ENCODE measurements at places on chromosomes 5 and 9.

GRCh38 chr5:99248066-99248465 lies 319.3 kb upstream of the CHD1 start:
- no peaks in the 10 kb centered on the region for H3K36me3 ChIP-seq
- no peak overlapping the region for H3K4me3 ChIP-seq
- no peak overlapping the region for H3K27ac ChIP-seq
- H3K4me1 ChIP-seq: no peaks in the 10 kb centered on the region

GRCh38 chr5:156914371-156914737 lies 48.7 kb downstream of the TIMD4 start:
- peak overlapping the region; percentile 66 for H3K4me3 ChIP-seq
- peak overlapping the region; percentile 32 for H3K27ac ChIP-seq
- DNase-seq: no peak
- H3K4me1 ChIP-seq: peaks cover 10% of the 10 kb centered on the region

GRCh38 chr5:165309446-165309845 lies 1804.0 kb downstream of the MAT2B start:
- H3K36me3 ChIP-seq: no peaks in the 10 kb centered on the region
- H3K27me3 ChIP-seq: no peaks in the 10 kb centered on the region
- no peak overlapping the region for H3K27ac ChIP-seq
- no peaks in the 10 kb centered on the region for H3K4me1 ChIP-seq

DNA sequence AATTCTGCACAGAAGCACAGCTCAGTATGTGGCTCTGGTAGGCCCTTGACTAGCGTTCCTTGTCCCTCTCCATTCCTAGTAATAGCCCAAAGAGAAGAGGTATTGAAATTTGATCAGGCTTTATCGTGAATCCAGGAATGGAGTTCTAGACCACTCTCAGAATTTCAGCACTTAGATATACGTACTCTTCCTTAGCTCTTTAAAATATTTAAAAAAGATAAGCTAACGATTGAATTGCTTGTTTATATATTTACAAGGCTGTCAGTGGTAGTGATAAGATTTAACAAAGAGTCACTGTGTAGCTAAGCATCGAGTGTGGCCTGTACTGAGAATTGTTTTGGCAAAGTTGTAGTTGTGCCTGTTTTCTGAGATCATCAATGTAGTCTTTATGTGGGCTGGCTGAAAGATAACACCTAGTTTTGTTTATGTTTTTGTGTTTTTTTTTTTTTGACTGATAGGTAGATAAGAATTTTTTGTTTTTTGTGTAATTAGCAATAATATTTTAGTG lies 2.5 kb downstream of the KIAA1958 start:
- peaks cover 15% of the 10 kb centered on the region for H3K4me1 ChIP-seq
- no peak for DNase-seq
- H3K4me3 ChIP-seq: no peak overlapping the region
- peaks cover 5% of the 10 kb centered on the region for H3K36me3 ChIP-seq
- no peaks in the 10 kb centered on the region for H3K27me3 ChIP-seq

GRCh38 chr9:33677961-33678360 lies 117.4 kb upstream of the PRSS3 start:
- no peak overlapping the region for H3K27ac ChIP-seq
- peaks cover 10% of the 10 kb centered on the region for H3K4me1 ChIP-seq
- H3K36me3 ChIP-seq: peaks cover 3% of the 10 kb centered on the region
- peaks cover 65% of the 10 kb centered on the region for H3K27me3 ChIP-seq

GRCh38 chr5:115170134-115170928 lies 623 bp upstream of the TRIM36 start:
- peaks cover 77% of the 10 kb centered on the region for H3K27me3 ChIP-seq
- peaks cover 5% of the 10 kb centered on the region for H3K36me3 ChIP-seq
- no peak for DNase-seq
- no peaks in the 10 kb centered on the region for H3K4me1 ChIP-seq
- H3K4me3 ChIP-seq: peak overlapping the region; percentile 86

DNA sequence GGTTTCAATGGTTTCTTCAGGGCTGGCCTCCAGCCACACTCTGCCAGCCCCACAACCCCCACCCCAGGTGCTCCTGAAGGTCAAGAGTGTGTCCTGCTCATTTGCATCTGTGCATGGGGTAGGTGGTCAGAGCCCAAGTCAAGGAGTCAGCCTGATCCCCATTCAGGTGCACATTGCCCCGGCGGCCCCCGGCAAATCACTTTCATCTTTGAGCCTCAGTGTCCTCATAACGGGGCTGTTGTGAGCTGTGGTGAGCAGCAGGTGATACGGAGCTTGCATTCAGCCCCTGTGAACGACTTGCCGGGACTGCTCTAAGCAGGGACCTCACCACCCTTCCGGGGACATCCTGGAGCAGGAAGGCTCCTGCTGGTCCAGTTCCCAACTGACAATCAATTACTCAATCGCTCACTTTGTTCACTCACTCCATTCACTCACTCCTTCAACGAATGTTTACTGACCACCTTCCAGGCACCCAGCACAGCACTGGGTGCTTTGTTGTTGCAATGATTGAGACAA lies 93.2 kb upstream of the CPEB4 start:
- H3K36me3 ChIP-seq: no peaks in the 10 kb centered on the region
- peaks cover 5% of the 10 kb centered on the region for H3K27me3 ChIP-seq
- peak overlapping the region; percentile 41 for H3K27ac ChIP-seq
- peaks cover 8% of the 10 kb centered on the region for H3K4me1 ChIP-seq
- no peak overlapping the region for H3K4me3 ChIP-seq

- peak; percentile 46 for DNase-seq
- H3K36me3 ChIP-seq: peaks cover 4% of the 10 kb centered on the region
- H3K4me3 ChIP-seq: peak overlapping the region; percentile 94
- H3K27ac ChIP-seq: peak overlapping the region; percentile 99
- H3K4me1 ChIP-seq: peaks cover 51% of the 10 kb centered on the region
Observed at GRCh38 chr5:14665949-14666348, 1.4 kb downstream of the OTULIN start.

- H3K4me1 ChIP-seq: no peaks in the 10 kb centered on the region
- DNase-seq: no peak
- peaks cover 23% of the 10 kb centered on the region for H3K27me3 ChIP-seq
- no peak overlapping the region for H3K27ac ChIP-seq
Observed at GRCh38 chr9:3884736-3885135, 358.9 kb upstream of the RFX3 start.

GRCh38 chr5:139561655-139562451 lies 714 bp downstream of the UBE2D2 start:
- H3K27ac ChIP-seq: peak overlapping the region; percentile 96
- no peak for DNase-seq
- no peaks in the 10 kb centered on the region for H3K36me3 ChIP-seq
- H3K27me3 ChIP-seq: no peaks in the 10 kb centered on the region
- H3K4me1 ChIP-seq: peaks cover 34% of the 10 kb centered on the region

- no peak for DNase-seq
- no peak overlapping the region for H3K4me3 ChIP-seq
- peaks cover 47% of the 10 kb centered on the region for H3K4me1 ChIP-seq
- peaks cover 15% of the 10 kb centered on the region for H3K36me3 ChIP-seq
- no peak overlapping the region for H3K27ac ChIP-seq
Observed at GRCh38 chr9:98249771-98250170, 5.7 kb downstream of the TBC1D2 start.

DNA sequence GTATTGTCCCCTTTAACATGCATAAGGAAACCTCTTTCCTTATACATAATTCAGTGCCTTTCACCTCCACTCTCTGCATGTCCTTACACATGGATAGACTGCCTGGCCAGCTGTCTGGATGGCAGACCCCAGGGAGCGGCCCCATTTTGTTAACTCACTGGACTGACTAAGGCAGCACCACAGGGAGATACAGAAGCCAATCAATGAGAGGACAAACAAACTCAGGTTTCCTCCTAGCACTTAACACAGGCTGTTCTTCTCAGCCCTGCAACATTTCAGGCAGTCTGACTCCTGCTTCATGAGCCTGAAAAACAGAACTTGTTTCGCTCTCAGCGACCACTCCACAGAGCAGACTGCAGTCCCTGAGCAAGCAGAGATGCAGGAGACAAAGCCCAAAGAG lies 135.4 kb upstream of the RASEF start:
- peaks cover 17% of the 10 kb centered on the region for H3K27me3 ChIP-seq
- H3K36me3 ChIP-seq: no peaks in the 10 kb centered on the region
- no peak overlapping the region for H3K27ac ChIP-seq
- H3K4me3 ChIP-seq: no peak overlapping the region
- H3K4me1 ChIP-seq: no peaks in the 10 kb centered on the region

DNA sequence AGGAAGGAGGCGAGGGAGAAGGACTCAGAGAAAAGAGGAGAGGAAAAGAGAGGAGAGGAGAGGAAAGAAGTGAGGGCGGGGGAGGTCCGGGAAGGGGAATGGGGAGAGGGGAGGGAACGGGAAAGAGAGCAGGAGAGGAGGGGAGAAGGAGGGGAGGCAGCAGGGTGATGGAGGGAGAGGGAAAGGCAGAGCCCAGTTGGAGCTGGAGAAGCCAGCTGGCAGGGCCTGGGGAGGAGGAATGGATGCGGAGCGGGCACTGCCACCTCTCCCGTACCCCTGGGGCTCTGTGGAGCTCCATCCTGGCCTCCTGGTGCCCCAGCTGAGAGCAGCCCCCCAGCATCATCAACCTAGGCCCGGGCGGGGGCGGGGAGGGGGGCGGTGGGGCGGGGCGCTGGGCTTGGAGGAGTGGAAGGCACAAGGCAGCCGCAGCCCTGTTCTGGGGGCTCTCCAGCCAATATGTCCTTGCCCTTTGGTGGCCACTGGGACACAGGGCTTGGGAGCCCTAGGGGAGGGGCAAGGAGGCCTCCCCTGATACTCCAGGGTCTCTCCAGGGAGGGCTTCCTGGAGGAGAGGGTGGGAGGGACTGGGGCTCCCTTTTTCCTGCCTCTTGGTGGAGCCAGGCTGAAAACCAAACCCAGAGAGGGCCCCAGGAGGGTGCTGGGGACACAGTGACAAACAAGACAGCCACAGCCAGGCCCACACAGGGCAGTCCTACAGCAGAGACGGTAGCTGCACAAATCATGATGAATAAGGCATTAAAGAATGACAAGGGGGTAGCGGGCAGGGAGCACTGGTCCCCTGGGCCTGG lies 123.7 kb downstream of the C9orf50 start:
- H3K4me3 ChIP-seq: peak overlapping the region; percentile 89
- H3K36me3 ChIP-seq: peaks cover 8% of the 10 kb centered on the region
- no peak for DNase-seq
- H3K27me3 ChIP-seq: no peaks in the 10 kb centered on the region
- H3K27ac ChIP-seq: peak overlapping the region; percentile 94

DNA sequence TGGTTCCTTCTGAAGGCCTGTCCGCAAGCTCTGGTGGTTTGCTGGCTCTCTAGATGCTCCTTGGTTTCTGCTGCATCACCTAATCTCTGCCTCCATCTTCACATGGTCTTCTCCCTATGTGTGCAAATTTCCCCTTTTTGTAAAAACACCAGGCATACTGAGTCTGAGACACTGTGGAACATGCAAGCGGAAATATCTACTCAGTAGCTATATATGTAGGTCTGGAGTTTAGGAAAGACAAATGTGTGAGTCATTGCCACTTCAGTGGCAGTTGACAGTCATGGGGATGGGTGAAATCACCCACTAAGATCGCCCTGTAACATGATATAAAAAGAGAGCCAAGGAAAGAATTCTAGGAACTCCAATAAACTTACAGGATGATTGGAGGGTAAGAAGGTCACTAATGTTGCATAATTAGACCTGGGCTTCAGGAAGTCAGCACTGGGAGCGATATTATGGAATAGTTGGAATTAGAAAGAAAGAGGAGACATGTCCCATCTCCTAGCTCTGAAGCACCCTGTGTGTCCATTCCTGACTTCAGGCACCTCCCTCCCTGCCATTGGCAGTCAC lies 22.7 kb upstream of the UBLCP1 start:
- DNase-seq: no peak
- peaks cover under 1% of the 10 kb centered on the region for H3K27me3 ChIP-seq
- no peaks in the 10 kb centered on the region for H3K36me3 ChIP-seq
- peaks cover 11% of the 10 kb centered on the region for H3K4me1 ChIP-seq

GRCh38 chr9:134991808-134992754 lies 74.4 kb upstream of the FCN1 start:
- no peak for DNase-seq
- H3K4me3 ChIP-seq: no peak overlapping the region
- peaks cover 8% of the 10 kb centered on the region for H3K27me3 ChIP-seq
- peaks cover 2% of the 10 kb centered on the region for H3K36me3 ChIP-seq
- H3K27ac ChIP-seq: no peak overlapping the region

- no peaks in the 10 kb centered on the region for H3K4me1 ChIP-seq
- H3K27me3 ChIP-seq: peaks cover 11% of the 10 kb centered on the region
- no peak for DNase-seq
- no peak within 1 kb of the TSS for H3K4me3 ChIP-seq
- H3K27ac ChIP-seq: no peak within 1 kb of the TSS
Observed at GRCh38 chr9:27108981-27109541, at the start of gene TEK. TEK (plus strand) TSS chr9:27109225; CDS start chr9:27109591, 366 bp downstream.

DNA sequence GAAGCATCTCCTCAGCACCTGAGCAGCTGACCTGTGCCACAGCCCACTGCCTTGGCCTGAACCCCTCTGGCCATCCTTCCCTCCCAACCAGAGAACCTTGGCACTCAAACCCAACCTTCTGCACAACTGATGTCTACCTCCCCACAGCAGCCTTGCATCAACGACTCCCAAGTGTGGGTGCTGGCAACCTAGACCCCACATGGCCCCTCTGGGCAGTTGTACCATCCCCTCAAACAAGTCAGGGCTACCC lies 10.3 kb downstream of the SEPTIN8 start:
- H3K27ac ChIP-seq: peak overlapping the region; percentile 61
- H3K36me3 ChIP-seq: peaks cover 5% of the 10 kb centered on the region
- no peak for DNase-seq
- no peak overlapping the region for H3K4me3 ChIP-seq
- H3K4me1 ChIP-seq: peaks cover 4% of the 10 kb centered on the region

Data from T-helper 17 cell (primary cell).